ENCODE measurements at places on chromosomes 3 and 15. TPM values are rescaled to one million over a fixed set of nuclear protein-coding genes. Genes with fewer than 3 reads are reported as not detected.

The PLAAT1 gene
- 6.6 TPM for polyA plus RNA-seq

The ZPLD1 gene
- polyA plus RNA-seq, result not detected

The KCNMB2 gene
- 0.53 TPM for polyA plus RNA-seq

The GHSR gene
- polyA plus RNA-seq, result not detected

Data from GM23338 (cell line).